ENCODE measurements at places on chromosomes 2 and 18.

DNA sequence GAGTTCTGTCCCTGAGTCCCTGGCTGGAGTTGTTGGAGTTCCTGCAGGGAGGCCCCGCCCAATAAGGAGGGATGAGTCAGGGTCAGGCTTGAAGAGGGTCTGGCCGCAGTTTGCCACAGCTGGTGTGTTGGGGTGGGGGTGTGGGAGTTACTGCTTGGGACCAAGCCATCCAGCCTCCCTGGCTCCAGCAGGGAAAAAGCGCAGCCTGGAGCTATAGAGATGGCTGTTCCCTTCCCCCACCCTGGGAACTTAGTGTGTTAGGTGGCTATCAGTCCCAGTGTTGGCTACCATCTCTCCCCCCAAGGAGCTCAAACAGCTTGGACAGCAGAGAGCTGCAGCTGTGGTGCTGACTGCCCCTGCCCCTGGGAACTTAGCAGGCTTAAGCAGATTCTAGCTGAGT is 13.2 kb upstream of the TANK start:
- DNase-seq, result no peak

DNA sequence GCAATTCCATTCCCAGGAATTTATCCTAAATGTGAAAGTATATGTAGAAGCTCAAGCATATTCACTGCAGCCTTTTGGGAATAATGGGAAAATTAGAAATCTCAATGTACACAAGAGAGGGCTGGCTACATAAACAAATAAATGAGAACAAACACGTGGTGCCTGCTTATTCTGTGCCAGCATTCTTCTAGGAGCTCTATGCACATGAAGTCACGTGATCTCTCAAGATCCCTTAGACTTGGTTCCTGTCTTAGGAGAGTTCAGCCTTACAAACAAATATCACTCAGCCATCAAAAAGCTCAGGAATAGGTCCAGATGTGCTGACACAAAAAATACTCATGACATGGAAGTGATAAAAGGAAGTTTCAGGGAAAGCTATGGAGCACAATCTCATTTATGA is 92.9 kb upstream of the SP3 start:
- no peak for DNase-seq

DNA sequence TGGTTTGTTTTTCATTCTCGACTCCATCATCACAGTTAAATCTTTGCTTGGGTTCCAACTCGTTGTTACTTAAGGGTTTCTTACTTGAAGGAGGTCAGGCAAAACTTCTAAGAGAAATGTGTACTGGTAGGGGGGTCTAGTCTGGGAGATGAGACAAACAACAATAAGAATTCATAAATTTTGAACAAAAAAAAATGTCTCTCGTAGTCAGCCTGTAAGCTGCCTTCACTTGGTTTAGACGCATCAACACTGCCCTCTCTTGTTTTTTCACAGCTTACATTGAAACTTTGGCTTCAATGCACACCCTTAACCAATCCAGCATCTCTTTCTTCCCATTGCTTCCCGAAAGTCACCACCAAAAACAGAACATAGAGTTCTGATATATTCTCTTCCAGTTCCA is 576.4 kb upstream of the PIK3C3 start:
- DNase-seq, result no peak

- peak; percentile 37 for DNase-seq
These were observed 6.2 kb upstream of the GPR155 start for GRCh38 chr2:174492963-174493431.

- no peak for DNase-seq
These were observed 177.3 kb downstream of the ERBB4 start for GRCh38 chr2:212361174-212361756.

DNA sequence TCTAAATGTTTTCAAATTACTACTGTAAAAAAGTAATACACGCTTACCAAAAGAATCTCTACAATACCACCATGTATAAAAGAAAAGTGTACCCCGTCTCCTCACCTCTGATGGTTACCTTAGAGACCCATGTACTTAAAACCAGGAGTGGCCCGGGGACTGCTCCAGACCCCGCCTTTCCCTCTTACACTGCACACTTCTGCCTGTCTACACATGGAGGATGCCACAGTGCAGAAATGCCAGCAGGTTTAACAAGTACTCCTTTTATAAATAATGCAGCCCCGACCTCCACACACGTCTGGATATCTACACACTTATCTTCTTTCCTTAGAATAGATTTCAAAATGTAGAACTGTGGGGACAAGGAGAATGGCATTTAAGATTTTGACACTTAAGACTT is 5.3 kb downstream of the HDAC4 start:
- no peak for DNase-seq

- DNase-seq, result no peak
These were observed 116.6 kb downstream of the SRBD1 start for GRCh38 chr2:45494275-45494977.

- DNase-seq, result no peak
These were observed 116.1 kb downstream of the SPTBN1 start for GRCh38 chr2:54572262-54572635.

DNA sequence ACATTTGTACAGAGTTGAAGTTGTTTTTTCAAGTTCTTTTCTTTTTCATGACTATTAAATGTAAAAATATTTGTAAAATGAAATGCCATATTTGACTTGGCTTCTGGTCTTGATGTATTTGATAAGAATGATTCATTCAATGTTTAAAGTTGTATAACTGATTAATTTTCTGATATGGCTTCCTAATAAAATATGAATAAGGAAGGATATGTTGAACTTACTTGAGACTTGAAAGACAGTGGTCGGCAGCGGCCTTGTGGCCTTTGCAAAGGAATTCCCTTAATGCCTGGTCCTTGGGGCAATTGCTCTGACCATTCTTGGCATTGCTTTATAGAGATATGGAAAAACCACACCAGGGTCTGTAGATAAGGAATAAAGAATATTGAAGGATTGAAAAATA is 25.9 kb upstream of the TMEM87B start:
- DNase-seq, result no peak

GRCh38 chr2:236949089-236949905 is 136.4 kb upstream of the COPS8 start:
- no peak for DNase-seq

- DNase-seq, result peak; percentile 75
These were observed 61.6 kb downstream of the ST3GAL5 start for GRCh38 chr2:85826990-85827878.
